ENCODE measurements at places on chromosomes 16 and 17.

DNA sequence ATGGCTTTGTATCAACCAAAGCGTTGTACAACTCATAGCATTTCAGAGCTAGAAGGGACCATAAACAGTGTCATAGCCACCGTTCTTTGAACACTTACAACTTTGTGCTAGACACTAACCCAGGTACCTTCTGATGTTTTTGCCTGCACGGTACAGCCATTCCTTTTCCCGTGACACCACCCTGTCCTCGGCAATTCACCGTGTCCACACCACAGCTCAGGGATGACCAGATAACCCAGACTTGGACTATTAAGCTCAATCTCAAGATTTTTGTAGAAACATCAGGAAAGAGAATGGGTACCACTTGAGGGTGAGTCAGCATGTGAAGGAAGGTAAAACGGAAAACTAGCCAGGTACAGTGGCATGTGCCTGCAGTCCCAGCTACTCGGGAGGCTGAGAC is 9.8 kb upstream of the CBFB start:
- H3K4me3 ChIP-seq = no peak overlapping the region
- no peak overlapping the region for H3K27ac ChIP-seq
- no peak for DNase-seq
- no peaks in the 10 kb centered on the region for H3K36me3 ChIP-seq

- no peak for DNase-seq
- H3K36me3 ChIP-seq = no peaks in the 10 kb centered on the region
- no peaks in the 10 kb centered on the region for H3K4me1 ChIP-seq
- H3K27me3 ChIP-seq = peaks cover 82% of the 10 kb centered on the region
- H3K27ac ChIP-seq = no peak overlapping the region
Measured at GRCh38 chr17:81429821-81430551, 34.7 kb downstream of the BAHCC1 start.

DNA sequence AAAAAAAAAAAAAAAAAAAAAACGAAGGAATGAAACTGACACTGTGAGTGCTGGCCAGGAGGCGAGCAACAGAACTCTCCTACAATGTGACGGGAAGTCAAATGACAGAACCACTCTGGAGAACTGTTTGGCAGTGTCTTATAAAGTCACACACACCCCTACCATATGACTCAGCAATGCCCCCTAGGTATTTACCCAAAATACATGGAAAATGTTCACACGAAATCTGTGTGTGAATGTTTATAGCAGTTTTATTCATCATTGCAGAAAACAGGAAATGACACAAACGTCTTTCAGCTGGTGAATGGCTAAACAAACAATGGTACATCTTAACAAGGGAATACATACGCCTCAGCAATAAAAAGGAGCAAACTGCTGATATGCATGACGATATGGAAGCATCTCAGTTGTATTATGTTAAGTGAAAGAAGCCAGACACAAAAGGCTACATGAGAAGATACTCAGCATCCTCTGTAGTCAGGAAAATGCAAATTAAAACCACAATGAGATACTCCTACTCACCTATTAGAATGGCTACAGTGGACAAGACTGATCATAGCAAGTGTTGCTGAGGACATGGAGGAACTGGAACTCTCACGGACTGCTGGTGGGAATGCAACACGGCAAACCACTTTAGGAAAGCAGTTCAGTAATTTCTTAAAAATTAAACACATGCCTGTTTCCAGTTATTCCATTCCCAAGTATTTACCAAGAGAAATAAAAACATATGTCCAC is 74.7 kb downstream of the TBC1D16 start:
- no peaks in the 10 kb centered on the region for H3K4me1 ChIP-seq
- H3K27me3 ChIP-seq = no peaks in the 10 kb centered on the region
- DNase-seq = no peak
- no peaks in the 10 kb centered on the region for H3K36me3 ChIP-seq
- H3K27ac ChIP-seq = no peak overlapping the region

GRCh38 chr17:40063901-40064531 is 1.3 kb downstream of the THRA start:
- no peaks in the 10 kb centered on the region for H3K36me3 ChIP-seq
- DNase-seq = no peak
- peaks cover 19% of the 10 kb centered on the region for H3K4me1 ChIP-seq
- peaks cover 13% of the 10 kb centered on the region for H3K27me3 ChIP-seq
- peak overlapping the region; percentile 97 for H3K4me3 ChIP-seq

DNA sequence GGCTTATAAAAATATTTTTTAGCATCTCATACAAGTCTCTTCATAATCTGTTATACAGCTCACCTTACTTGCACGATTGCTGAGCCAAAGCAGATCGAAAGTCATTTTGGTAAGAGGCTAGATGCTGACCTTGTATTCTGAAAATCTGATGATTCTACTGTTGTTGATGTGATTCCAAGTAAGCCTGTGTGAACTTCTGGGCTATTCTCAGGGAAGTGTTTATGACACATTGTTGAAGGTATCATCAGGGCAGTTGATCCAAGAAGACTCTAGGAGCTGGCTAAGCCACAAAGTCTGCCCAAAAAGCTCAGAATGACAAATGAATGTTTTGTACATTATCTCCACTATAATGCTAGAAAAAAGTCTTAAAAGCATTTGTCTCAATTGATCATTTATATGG is 16.0 kb downstream of the OMG start:
- no peak overlapping the region for H3K27ac ChIP-seq
- no peaks in the 10 kb centered on the region for H3K36me3 ChIP-seq
- no peaks in the 10 kb centered on the region for H3K27me3 ChIP-seq
- H3K4me3 ChIP-seq = no peak overlapping the region
- DNase-seq = no peak

GRCh38 chr16:1812732-1813163 is 13.9 kb downstream of the HAGH start:
- DNase-seq = peak; percentile 38
- no peaks in the 10 kb centered on the region for H3K27me3 ChIP-seq
- no peak overlapping the region for H3K4me3 ChIP-seq
- H3K36me3 ChIP-seq = peaks cover 62% of the 10 kb centered on the region
- no peaks in the 10 kb centered on the region for H3K4me1 ChIP-seq

- H3K4me1 ChIP-seq = no peaks in the 10 kb centered on the region
- no peak for DNase-seq
- H3K27me3 ChIP-seq = no peaks in the 10 kb centered on the region
- H3K27ac ChIP-seq = no peak overlapping the region
- no peak overlapping the region for H3K4me3 ChIP-seq
- no peaks in the 10 kb centered on the region for H3K36me3 ChIP-seq
Measured at GRCh38 chr17:45345246-45345553, 28.4 kb upstream of the MAP3K14 start.

- no peaks in the 10 kb centered on the region for H3K36me3 ChIP-seq
- H3K4me3 ChIP-seq = no peak overlapping the region
- no peak for DNase-seq
Measured at GRCh38 chr17:8674344-8675305, 44.1 kb upstream of the MYH10 start.

DNA sequence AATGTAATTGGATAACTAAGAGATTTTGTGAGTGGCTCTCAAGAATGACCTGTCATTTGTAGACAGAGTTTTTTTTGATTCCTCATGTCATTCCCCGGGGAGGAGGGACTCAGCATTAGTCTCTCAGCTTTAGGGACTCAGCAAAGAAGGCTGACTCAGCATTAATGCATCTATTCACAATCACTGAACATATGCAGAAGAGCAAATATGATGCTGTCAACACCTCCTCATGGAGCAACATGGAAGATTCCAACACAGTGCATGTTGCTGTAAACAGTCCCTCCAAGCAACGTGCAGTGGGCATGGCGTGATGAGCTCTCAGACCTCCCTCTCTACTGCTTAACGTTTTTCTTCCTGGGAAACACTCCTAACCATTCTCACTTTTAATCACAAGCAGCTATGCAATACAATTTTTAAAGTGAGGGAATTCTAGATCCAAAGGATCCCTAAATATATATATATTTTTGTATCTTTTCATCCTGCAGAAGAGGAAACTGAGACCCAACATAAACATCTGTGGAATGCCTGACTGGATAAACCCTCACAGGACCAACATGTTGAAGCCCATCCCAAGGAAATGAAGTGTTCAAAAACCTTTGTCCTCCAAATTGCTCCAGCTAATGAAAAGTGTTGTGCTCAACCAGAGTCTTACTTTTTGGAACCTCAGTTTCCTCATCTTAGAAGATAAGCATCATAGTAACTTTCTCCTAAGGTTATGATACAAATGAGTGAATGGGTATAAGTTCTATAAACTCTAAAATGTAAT is 38.9 kb downstream of the TMEM100 start:
- H3K4me3 ChIP-seq = no peak overlapping the region
- H3K36me3 ChIP-seq = no peaks in the 10 kb centered on the region
- no peak for DNase-seq
- no peak overlapping the region for H3K27ac ChIP-seq
- no peaks in the 10 kb centered on the region for H3K4me1 ChIP-seq

DNA sequence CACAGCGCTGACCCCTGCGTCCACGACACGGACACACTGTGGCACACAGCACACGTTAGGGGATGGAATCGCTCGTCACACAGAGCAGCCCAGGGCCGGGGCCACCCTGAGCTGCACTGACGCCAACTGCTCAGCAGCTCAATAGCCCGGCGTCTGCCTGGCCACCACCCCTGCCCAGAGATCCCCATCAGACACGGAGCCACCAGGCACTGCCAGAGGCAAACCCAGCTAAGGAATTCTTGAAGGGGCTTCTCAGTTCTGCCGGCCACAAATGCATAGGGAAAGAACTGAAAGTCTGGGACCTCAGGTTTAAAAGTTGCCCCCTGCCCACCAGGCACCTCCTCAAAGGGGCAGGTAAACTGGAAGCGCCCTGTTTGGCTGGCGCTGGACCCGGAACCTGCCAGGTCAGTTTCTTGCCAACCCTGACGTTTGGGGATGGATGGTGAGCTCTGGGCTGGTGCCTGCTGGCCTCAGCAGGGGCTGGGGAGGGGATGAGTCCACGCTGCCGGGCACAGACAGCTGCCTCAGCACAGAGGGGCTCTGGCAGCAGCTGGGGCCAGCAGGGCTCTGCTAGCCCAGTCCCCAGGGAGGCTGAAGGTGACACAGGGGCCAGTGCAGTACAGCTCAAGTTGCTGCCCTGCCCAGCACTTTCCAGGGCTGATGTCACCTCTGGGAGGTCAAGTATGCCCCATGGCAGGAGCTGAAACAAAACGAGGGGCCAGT is 33.2 kb downstream of the TIMM22 start:
- H3K4me1 ChIP-seq = no peaks in the 10 kb centered on the region
- DNase-seq = no peak
- H3K36me3 ChIP-seq = peaks cover 13% of the 10 kb centered on the region
- no peak overlapping the region for H3K27ac ChIP-seq
- H3K27me3 ChIP-seq = no peaks in the 10 kb centered on the region

DNA sequence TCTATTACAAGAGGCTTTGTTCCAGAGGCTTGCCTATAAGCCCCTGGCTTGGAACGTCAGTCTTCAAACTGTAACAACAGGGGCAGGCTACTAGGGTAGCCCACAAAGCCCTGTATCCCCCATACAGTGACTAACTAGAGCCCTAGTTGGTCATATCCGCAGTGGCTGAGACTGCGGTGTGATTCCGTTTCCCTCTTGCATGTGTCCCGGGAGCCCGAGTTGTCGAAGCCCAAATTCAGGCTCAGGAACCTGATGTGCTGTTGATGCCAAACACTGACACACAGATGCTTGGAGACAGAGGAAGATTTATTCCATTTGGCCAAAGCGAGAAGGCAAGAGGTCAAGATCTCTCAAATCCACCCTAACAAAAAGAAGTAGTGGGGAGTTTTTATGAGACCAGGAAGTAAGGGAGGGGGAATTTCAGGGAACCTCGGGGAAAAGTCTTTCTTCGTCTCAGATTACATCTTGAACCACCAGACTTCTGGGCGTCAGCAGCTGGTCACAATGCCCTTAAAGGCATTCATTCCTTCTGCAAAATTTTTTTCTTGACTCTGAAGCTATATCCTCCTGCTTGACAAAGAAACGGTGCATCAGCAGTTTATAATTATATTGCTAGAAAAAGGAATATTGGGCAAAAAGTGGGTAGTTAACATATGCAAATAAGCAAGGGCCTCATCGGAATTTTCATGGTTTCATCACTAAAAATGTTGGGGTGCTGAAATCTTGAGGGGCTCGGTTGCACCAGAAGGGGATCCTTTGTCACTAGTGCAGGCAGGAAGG is 879 bp downstream of the SLFN5 start:
- peak overlapping the region; percentile 99 for H3K4me3 ChIP-seq
- H3K4me1 ChIP-seq = peaks cover 38% of the 10 kb centered on the region
- peak; percentile 45 for DNase-seq
- peak overlapping the region; percentile 89 for H3K27ac ChIP-seq
- H3K27me3 ChIP-seq = no peaks in the 10 kb centered on the region

- no peak overlapping the region for H3K27ac ChIP-seq
- H3K36me3 ChIP-seq = no peaks in the 10 kb centered on the region
- H3K4me3 ChIP-seq = no peak overlapping the region
- H3K27me3 ChIP-seq = no peaks in the 10 kb centered on the region
Measured at GRCh38 chr17:14845591-14846281, 419.4 kb downstream of the PMP22 start.

Measured in T-cell (primary cell).